Substantia nigra (tissue), 51 donors: ENCODE measurements at places on chromosomes 12 and 14.

DNA sequence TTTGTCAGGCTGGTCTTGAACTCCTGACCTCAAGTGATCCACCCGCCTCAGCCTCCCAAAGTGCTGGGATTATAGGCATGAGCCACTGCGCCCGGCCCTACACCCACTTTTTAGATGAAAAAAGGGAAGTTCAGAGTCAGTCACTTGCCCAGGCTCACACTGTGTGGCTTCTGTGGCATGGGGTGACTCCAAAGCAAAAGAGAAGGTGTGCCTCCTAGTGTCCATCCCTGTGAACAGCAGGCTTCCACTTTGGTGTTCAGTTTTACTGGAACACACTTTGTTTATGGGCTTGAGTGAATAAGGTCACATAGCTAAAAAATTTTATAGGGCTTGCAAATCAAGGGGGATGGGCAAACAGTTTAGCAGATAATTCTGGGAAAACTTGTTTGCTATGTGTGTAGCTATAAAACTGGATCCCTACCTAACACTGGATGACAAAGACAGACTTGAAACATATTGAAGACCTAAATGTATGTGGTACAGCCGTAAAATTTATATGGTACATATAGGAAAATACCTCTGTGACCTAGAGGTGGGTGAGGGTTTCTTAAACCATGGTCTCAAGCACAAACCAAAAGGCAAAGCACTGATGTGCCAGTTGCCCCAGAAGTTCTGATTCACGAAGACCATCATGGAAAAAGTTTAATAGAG is 54.9 kb downstream of the EID3 start:
- no peak for DNase-seq

DNA sequence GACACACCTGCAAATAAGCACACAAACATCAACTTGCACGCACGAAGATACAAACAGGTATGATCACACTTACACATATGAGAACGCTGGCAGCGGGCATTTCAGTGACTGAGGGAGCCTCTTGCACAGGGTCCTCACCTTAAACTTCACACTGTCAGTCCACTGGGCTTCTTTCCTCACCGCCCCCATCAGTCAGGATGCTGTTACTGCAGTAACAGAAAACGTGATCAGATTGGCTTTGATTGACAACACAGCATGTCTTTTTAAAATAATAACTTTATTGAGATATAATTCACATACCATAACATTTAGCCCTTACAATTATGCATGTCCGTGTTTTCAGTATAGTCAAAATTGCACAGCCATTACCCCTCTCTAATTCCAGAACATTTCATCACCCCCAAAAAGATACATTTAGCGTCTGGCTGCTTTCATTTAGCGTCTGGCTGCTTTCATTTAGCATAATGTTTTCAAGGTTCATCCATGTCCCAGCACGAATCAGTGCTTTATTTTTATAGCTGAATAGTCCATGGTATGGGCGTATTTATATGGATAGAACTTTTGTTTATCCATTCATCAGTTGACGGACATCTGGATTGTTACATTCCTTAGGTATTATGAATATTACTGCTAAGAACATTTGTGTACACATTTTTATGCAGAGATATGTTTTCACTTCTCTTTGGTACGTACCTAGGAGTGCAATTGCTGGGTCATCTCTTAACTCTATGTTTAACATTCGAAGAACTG is 8.4 kb downstream of the CCDC197 start:
- DNase-seq, result no peak

GRCh38 chr14:100844082-100844408 is 18.1 kb downstream of the MEG3 start:
- DNase-seq, result no peak

GRCh38 chr12:8681129-8681884 is 16.5 kb upstream of the RIMKLB start:
- DNase-seq, result no peak

DNA sequence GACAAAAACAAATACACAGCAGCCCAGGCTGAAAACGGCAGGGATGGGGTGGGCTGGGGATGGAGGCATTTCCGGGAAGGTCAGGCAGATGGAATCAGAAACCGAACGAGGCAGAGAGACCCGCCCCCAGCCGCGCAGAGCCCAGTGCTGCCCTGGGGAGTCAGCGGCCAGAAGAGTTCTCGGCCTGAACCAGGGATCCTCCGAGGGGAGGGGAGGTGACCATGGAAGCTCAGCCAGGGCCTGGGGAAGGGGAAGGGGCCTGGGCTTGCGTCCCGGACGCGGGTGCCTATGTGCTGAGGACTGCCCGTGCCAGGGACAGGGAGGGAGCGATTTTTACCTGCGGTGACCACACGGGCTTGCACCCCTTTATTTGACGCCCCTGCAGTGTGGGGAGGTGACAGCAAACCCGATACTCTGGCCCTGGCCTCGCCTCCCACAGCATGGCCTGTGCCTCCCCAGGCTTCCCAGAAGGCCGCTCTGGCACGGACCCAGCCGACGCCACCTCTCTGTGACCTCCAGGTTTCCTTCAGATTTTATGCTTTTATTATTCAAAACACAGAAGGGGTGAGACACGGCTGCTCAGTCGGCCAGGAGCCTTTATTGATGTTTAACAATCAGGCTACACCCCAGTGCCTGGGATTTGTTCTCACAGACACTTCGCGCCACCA is 7.7 kb downstream of the LRCOL1 start:
- DNase-seq, result no peak

DNA sequence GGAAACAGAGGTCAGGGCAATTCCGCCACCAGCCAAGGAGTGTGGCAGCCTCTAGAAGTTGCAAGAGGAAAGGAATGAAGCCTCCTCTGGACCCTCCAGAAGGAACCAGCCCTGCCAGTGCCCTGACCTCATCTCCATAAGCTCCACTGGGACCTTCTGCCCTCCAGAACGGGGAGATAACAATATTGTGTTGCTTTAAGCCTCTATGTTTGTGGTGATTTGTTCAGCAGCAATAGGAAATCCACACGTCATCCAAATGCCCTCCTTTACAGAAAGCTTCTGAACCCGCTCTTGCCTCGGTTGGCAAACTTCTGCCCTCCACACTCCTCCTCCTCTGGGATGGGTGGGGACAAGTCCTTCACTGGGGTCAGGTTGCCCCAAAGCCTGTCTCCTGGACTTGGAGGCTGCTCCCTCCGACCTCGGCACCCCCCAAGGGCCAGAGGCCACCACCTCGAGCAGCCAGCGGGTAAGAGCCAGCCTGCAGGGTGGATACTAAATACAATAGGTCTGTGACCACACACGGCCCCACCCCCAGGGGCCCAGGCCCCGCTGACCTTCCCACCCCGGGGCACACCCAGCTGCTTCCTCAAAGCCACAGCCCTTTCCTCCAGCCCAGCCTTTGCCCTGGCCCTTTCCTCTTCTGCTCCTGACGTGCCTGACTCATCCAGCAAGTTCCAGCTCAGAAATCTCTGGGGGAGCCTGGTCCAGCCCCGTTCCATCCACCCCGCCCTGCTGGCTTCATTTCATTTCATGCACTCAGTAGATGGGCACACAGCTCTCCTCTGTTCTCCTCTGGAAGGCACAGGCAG is 58.7 kb upstream of the NCOR2 start:
- no peak for DNase-seq

DNA sequence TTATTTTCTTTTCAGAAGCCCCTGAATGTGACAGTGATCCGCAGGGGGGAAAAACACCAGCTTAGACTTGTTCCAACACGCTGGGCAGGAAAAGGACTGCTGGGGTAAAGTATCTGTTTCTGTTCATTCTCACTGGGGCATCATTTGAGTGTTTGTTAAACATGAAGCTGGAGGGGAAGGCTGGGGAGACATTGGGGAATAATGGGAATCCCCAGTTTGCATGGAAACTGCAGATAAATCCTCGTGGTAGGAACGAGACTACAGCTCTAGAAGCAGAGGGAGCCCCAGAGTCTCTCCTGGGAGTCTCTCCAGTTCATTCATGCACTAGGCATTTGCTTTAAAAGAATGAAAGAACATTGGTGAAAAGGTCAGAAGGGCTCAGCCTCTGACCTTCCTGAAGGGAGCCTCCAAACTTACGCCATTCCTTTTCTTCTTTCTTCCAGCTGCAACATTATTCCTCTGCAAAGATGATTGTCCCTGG is 2.5 kb upstream of the CFAP251 start:
- DNase-seq, result no peak

GRCh38 chr12:28941248-28941647 is 207.8 kb upstream of the FAR2 start:
- DNase-seq, result no peak

GRCh38 chr12:95173392-95174251 is 43.6 kb downstream of the FGD6 start:
- no peak for DNase-seq

GRCh38 chr14:46717211-46717610 is 65.6 kb upstream of the RPL10L start:
- DNase-seq, result no peak

DNA sequence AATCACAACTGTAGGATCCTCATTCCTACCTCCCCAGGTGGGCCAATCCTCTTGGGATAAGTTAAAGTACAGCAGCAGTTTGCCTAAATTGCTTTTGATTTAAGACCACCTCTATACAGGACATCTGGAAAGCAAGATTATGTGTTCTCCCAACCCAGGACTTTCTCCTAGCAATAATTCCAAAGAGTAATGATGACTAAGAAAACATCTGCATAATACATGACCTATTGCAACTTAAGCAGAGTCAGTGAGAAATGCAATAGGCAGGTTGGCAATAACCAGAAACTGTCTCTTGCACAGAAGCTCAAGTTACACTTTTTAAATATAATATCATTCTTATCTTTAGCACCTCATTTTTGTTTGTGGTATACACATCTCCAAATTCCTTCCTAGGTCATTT is 275.4 kb downstream of the TRHDE start:
- no peak for DNase-seq

DNA sequence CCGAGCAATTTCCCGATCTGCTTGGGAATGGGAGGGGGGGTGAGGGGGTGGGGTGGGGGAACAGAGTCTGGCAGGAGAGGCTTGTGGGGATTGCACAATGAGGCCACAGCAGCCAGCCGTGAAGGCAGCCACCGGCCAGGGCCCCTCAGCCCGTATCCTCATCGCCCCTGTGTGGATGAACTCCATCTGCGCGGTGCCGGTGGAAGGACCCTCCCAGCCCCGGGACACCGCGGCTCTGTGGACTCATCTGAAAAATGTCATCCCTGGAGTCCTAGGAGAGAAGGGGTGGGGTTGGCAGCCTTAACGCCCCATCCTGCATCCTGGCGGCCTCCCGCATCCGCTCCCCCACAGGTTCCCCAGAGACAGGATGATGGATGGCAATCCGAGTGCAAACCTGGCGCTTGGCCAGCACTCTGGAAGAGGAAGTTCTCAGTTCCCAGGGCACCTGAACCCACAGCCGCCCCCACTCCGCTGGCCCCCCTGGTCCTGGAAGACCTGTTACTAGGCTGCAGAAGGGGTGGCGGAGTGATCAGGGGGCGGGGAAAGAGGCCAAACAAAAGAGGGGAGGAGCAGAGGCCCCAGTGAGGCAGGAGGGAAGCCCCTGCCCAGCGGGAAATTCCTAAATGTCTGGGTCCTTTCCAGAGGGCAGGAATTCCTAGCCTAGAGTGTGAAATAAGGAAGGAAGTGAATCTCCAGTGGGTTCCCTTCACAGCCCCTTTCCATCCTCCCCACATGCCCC is 1.2 kb upstream of the TNFAIP2 start:
- no peak for DNase-seq

GRCh38 chr14:98181768-98182167 is 1090.2 kb downstream of the BCL11B start:
- no peak for DNase-seq

DNA sequence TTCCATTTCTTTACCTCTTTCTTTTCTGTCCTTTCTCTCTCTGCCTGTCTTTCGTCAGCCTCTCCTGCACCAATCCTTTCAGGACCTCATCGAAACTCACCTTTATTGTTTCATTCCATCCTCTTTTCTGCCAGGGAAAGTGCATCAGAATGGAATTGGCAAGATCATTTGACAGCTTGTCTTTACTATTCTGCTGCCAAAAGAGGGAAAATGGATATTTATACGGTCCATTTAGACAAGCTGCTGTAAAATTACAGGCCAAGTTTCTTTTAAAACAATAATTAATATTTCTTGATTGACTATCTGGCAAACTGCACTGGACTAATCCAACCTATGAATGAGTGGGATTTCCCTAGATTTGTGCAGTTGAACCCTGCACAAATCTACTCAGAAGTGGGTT is 7.6 kb upstream of the SRGAP1 start:
- DNase-seq, result no peak

- DNase-seq, result no peak
These were observed 203.8 kb upstream of the MYL2 start for GRCh38 chr12:111124183-111124582.

DNA sequence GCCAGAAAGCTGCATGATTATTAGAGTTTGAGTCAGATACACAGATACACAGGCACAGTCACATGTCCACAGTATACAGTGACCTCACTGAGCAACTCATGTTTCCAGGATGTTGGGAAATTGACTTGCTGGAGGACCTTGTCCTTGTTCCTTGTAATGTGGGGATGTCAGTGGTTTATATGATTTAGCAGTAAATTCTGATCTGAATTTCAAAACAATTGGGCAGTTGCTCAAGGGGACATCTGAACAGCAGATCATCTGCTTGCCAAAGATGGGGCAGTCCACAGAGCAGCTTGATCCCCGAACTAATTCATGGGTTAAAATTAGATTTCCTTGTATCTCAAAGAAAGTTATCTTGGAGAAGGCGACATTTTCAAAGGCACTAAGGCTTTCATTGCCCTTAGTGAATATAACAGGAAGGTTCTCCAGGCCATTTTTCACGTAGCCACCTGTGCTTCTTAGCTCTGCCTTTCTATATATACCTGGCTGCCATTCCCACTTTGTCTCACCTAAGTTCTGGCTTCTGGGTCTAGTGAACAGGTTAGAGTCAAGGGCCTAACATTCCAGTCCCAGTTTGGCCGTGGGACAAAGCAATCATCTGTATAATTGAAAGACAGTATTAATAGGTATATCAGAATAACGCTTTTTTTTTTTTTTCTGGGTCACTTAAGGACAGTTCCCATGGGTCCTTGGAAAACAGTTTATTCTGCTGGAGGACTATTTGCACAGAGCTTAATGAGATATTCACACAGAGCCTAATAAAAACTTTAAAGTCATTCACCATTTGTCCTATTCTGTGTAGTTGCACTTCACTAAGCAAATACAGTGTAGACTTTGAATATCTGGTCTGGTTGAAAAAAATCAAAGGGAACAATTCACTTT is 64.9 kb upstream of the STRN3 start:
- no peak for DNase-seq

DNA sequence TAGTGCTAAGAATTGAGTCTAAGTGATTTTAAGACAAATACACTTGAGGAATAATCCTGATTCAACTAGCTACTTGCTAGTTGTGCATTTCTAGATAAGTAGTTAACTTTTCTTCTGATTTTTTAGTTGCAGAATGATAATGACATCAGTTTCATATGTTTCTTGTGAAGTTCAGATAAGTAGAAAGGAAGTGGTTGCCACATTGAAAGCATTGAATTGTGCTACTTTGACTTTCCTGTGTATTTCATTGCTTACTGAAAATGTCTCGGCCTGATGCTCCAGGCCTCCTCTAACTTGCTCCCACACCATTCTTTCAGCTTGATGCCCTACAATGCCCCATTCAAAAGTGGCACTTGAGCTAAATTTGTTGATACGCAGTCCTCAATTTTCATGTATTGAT is 980.0 kb downstream of the TMTC2 start:
- no peak for DNase-seq
